ENCODE measurements at places on chromosomes 5 and 9.
A peak's percentile ranks its signal among the peaks of the same experiment; 100 is the strongest.

DNA sequence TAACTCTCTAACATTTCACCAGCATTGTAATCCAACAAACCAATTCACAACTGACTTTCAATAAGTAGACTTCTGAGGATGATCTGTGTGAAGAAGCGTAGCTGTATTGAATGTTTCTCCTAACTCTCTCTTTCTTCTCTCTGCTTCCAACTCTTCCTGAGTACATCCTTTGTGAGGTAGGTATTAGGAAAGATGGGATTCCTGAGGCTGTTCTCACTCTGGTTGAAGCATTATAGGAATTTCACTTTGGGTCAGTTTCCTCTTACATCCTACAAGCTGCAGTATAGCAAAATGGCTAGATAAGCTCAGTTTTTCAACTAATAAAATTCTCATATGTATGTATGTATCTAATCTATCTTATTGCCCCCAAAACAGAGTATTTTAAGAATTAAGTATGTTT lies 702.8 kb downstream of the CETN3 start:
- no peak for DNase-seq

GRCh38 chr9:114824110-114824509 lies 18.3 kb upstream of the TNFSF15 start:
- DNase-seq: no peak

GRCh38 chr9:35914301-35914807 lies 5.1 kb downstream of the SPAAR start:
- no peak for DNase-seq

GRCh38 chr5:72166070-72166979 lies 59.0 kb downstream of the MAP1B start:
- DNase-seq: no peak

- DNase-seq: no peak
Measured at GRCh38 chr5:31502506-31502905, 29.4 kb downstream of the DROSHA start.

DNA sequence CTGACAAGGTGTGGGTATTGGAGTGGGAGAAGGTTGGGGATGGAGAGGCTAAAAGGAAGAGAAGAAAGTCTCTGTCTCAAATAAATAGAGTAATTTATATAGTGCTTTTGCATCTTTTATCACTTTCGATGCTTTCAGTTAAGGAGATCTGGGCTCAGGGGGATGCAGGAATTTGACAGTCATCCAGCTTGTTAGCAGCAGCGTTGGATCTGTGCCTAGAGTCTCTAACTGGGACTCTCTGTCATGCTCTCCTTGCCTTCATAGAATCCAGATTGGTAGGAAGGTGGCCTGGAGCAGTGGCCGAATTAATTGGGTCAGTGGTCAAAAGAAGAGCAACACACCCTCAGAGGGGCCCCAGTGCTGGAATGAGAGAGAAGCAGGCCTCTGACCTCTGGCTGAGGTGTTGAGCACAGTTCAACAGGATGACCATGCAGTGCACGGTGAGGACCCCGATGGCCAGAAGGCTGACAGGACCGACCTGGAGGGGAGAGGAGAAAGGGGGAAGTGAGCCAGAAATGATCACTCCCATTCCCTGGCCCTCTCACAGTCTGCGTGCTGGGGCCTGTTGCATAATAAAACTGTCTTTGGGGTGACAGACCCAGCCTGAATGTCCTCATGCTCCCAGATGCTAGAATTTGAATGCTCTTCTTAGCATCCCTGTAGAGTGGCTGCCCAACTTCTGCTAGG lies 7.6 kb downstream of the SLC36A3 start:
- no peak for DNase-seq

GRCh38 chr5:143116814-143117213 lies 286.7 kb downstream of the NR3C1 start:
- DNase-seq: no peak

- DNase-seq: no peak
Measured at GRCh38 chr9:80059979-80060378, 488.2 kb downstream of the TLE4 start.

- DNase-seq: no peak
Measured at GRCh38 chr9:91056917-91057316, 255.3 kb downstream of the SYK start.

GRCh38 chr5:78109891-78110324 lies 184.6 kb downstream of the AP3B1 start:
- no peak for DNase-seq

DNA sequence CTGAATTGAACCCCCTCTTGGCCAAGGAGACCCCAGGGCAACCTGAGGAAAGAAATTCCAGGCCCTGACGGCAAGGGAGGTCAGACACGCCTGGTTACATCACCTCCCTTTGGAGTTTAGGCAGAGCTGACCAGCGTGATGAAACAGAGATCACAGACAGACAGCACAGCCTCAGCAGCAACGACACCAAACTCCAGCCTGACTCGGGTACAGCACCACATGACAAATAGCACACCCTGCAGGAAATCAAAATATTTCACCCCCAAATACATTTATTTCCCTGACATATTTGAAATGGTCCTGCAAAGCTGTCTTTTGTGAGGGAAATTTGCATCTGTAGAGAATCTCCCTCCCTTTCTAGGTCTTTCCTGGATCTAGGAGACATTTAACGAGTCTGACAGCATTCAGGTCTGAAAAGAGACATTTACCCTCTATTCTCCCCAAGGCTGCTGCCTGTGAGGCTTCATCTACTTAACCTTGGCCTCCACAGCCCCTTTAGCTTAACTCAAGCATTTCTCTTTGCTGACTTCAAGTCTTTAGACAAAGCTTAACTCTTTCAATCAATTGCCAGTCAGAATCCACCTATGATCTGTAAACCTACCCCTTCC lies 2.6 kb downstream of the QSOX2 start:
- no peak for DNase-seq

- DNase-seq: no peak
Measured at GRCh38 chr5:59066367-59067163, 483.7 kb downstream of the RAB3C start.

DNA sequence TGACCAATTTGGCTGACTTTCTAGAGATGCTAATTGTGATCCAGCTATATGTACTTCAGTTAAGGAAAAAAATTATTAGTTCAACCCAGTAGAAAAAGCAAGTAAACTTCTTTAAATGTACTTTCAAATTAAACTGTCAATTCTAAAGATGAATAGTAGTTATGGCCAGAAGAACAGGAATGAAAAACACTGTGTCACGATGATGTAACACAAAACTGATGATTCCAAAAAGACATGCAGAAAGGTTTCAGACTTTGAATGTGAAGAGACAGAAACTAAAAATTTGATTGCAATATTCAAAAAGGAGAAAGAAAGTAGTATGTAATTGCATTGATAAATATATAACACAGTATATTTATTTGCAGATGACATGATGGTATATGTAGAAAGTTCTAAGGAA lies 127.3 kb upstream of the NR4A3 start:
- DNase-seq: no peak

- no peak for DNase-seq
Measured at GRCh38 chr9:95077766-95078370, 239.6 kb downstream of the FANCC start.

- DNase-seq: no peak
Measured at GRCh38 chr5:128317481-128317880, 220.6 kb downstream of the FBN2 start.

GRCh38 chr5:178461004-178461730 lies 129.0 kb downstream of the COL23A1 start:
- DNase-seq: peak; percentile 30

DNA sequence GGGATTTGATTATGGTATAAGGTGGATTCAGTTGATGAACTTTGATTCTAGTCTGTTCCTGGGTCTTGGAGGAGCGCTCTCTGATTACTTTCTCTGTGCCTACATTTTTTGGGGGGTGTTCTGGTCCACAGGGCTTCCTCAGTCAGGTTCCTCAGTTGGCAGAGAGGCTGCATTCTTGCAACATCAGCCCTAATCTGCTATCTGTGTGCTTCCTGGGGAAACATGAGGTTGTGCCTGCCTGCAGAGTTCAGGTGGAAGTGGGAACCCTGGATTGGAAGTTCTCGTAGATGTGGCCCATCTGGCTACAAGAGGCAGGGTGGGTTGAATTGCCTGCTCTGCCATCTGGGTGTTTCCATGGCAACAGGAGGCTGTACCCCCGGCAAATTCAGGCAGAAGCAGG lies 24.5 kb downstream of the POLK start:
- DNase-seq: no peak

DNA sequence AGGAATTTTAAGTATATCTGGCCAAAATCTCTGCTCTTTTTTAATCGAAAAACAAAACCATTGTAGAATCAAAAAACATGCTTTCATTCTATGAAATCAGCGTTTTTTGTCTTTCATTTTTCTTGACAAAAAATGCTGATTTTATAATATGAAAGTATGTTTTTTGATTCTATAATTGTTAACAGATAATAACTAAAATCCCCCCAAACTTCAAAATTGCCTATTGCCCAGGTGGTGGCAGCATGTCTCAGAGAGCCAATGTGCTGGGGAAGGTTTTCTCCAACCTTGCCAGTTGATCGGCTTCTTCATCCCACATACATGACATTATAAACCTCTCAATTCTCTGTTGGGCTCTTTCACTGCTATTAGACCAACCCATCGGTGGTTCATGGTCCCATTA lies 5.1 kb upstream of the SMIM15 start:
- no peak for DNase-seq

DNA sequence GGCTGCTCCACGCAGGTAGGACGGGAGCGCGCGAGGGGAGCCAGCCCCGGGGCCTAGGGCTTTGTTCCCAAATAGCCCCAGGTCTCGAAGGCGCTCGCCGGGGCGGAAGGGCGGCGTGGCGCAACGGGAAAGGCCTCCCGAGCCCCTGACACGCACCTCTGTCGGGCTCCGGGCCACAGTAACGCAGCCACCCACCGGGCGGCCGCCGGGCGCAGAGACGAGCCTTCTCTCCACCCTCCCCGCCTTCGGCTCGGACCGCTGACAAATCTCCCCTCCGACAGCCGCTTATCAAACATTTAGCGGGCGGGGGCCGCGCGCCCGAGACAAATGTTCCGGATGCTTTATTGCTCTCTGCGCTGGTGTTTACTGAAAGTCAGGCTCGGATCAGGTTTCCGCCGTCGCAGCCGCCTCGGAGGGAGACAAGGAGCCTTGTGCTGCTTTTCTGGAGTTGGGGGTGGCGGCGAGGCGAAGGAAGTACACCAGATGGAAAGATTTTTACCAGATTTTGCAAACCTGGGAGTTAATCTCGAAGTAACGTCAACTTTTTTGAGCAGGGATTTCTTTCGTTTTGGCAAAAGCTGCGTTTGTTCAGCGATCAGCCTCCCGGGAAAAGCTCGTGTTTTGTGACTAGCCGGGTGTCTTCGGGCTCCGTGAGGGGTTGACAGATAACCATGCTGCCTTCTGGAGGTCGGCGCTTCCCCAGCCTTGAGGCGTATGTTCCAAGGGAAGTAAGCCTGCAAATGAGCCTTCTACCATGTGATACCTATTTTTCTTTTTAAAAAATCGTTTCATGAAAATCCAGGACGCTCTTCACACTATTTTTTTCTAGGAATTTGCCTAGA lies 950 bp downstream of the RGMB start:
- DNase-seq: peak; percentile 61

GRCh38 chr9:31347082-31347617 lies 1037.3 kb upstream of the ACO1 start:
- no peak for DNase-seq

DNA sequence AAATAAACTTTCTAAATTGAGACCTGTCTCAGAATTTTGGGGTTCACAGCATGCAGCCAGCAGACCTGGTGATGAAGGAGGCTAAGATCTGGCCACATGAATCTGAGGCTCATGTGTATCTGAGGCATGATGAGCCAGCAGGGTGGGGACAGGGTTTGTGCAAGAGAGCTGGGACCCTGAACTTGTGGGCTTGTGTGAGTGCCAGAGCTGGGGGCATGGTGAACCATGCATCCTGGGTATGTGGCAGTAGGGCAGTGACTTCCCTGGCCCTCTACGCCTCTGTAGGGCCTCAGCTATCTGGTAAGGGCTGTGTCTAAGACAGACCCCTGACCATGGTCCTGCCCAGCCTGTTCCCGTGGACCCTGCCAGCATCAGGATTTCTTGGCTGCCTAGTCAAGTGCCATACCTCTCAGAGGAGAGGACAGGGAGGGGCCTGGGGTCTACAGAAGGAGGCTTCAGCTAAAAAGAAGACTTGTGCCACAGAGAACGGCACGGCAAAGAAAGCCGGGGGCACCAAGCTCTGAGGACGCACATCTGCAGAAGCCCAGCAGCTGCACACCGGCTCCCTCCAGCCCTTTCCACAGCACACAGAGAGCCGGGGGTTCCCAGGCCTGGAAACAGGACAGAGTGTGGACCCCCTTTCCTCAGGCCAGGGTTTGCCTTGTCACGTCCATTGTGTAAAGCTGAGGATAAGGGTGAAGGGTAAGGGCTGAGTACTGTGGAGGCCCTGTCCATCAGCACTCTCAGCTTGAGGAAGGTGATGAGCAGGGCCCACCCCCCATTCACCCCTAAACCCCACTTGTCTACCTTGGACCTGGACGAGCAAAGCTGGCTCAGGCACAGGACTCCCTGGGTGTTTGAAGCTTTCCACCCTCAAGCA lies 130.1 kb downstream of the MRPL36 start:
- DNase-seq: no peak

- no peak for DNase-seq
Measured at GRCh38 chr5:169433221-169433651, 132.3 kb upstream of the SLIT3 start.

- no peak for DNase-seq
Measured at GRCh38 chr5:175246242-175246888, 197.6 kb downstream of the DRD1 start.

DNA sequence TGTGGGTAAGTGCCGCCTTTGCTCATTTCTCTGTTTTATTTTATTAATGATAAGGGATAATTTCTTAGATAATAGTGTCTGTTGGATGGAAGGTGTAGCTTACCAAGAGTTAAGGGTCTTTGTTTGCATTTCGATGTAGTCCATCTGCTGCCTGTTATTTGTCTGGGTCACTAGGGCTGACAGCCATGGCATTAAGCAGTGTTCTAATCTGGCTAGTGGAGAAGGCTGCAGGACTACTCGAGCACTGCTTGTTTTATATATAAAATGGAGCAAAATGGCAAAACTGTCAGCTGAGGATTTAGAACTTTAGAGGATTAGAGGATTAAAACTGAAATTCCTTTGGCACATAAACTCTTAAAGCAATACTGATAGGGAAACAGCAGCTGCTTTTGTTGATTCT lies 67.5 kb downstream of the C7 start:
- no peak for DNase-seq

- no peak for DNase-seq
Measured at GRCh38 chr5:132639706-132640130, 18.3 kb upstream of the IL13 start.

DNA sequence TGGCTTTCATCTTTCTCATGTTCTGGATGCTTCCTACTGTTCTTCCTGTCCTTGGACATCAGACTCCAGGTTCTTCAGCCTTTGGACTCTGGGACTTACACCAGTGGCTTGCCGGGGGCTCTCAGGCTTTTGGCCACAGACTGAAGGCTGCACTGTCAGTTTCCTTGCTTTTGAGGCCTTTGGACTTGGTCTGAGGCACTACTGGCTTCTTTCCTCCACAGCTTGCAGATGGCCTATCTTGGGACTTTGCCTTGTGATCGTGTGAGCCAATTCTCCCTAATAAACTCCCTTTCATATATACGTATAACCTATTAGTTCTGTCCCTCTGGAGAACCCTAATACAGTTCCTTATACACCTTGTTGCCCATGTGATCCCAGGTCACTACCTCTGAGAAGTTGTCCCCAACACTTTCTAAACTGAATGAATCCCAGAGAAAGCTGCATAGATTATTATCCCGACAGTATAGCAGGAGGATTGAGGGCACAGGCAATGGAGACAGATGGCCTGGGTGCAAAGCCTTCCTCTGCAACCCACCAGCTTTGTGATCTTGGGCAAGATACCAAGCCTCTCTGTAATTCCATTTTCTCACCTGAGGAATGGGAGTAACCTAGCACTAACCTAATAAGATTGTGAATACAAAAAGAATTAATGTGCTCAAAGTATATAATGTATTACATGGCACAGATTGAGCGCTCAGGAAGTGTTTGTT lies 449.6 kb upstream of the BRINP1 start:
- no peak for DNase-seq

- no peak for DNase-seq
Measured at GRCh38 chr9:129623331-129623730, 2.4 kb upstream of the C9orf50 start.
